AG04449 (cell line): ENCODE measurements at places on chromosomes 16 and 17.

- no peak for DNase-seq
These were observed 31.5 kb upstream of the FBXW10B start for GRCh38 chr17:15650741-15651582.

- DNase-seq = no peak
These were observed 47.3 kb downstream of the NLRP1 start for GRCh38 chr17:5536866-5537650.

- no peak for DNase-seq
These were observed 81.4 kb upstream of the ERCC4 start for GRCh38 chr16:13838401-13839190.

DNA sequence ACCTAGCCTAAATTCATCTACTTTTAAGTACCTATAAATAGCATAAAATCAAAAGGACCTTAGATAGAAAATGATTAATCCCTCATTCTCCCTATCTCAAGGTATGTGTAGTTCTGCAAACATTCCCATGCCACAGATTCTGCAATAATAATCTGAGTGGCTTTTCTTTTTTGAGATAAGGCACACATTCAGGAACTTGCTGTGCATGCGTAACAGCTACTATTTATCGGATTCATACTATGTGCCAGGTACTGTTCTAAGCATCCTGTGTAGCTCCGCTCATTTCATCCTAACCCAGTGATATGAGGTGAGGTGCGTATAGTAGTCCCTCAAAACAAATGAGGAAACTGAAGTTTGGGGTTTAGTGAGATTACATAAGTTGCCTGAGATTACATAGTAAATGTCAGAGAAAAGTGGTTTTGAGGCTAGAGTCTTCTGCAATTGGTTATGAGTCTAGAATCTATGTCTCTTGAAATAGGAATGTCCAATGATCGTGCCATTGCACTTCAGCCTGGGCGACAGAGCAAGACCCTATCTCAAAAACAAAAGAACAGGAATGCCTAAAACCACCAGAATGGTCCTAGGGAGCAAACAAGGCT is 2.0 kb upstream of the ZNF263 start:
- no peak for DNase-seq

- DNase-seq = peak; percentile 70
These were observed 116.5 kb downstream of the SOCS1 start for GRCh38 chr16:11139326-11140097.

- no peak for DNase-seq
These were observed 82.5 kb downstream of the NETO2 start for GRCh38 chr16:47061204-47061603.

GRCh38 chr17:9036336-9036735 is 15.0 kb downstream of the NTN1 start:
- DNase-seq = no peak
